GM23248 (cell line): ENCODE measurements at places on chromosomes 2 and 18. TPM values are rescaled to one million over a fixed set of nuclear protein-coding genes. Genes with fewer than 3 reads are reported as not detected.

Gene RMND5A
- total RNA-seq, result 21.2 and 38.1 TPM in 2 replicates

- no peak for DNase-seq
Measured at GRCh38 chr18:5787936-5788335, 107.4 kb downstream of the TMEM200C start.

DNA sequence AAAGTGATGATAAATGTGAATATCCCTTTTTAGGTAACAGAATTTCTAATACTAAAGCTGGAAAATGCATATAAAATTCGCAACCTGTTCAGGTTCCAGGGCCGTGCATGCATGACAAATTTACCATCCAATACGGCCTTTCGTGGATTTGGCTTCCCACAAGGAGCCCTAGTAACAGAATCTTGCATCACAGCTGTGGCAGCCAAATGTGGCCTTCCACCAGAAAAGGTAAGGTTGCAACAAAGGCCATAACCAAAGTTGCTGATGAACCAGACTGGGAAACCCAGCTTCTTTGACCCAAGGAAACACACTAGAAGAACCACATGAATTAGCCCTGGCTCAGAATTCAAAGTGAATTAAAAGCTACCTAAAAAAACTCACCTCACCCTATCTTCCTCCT is 49.6 kb upstream of the BZW1 start:
- no peak for DNase-seq

GRCh38 chr2:201320701-201321100 is 36.4 kb downstream of the FLACC1 start:
- DNase-seq, result no peak

DNA sequence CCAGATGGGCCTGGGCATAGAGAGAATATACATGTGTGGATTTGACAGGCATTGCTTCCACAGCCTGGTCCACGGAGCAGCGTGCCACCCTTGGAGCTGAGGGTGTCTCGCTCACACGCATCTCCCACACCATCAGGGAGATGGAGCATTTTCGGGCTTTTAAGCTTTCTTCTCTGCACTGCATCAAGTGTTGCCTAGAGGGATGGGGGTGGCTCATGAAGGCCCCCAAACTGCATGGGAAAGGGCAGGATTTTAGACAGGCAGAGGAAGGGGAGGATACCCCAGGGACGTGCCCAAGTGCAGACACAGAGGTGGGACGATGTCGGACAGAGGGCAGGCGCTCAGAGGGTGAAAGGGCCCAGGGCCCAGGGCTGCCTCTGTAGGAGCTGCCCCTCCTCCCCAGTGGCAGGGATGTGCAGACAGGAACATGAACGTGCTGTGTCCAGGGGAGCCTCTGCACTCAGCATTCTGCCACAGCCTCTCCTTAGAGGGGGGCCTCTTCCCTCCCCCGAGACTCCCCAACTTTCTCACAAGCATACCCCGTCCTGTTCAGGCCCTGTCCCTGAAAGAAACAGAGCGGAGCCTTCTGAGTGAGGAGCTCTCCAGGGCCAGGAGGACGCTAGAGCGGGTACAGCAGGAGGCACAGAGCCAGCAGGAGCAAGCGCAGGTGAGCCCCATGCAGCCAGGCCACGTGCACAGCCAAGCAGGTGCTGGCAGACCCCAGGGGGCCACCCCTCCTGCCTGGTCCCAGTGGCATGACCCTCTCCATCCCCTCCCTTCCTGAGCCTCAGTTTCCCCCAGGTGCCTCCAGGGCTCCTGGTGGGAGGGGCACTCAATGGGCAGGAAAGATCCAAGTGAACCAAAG is 42.9 kb upstream of the SNED1 start:
- DNase-seq, result no peak

- no peak for DNase-seq
Measured at GRCh38 chr18:9841752-9842151, 44.0 kb upstream of the TXNDC2 start.
